ENCODE measurements at places on chromosomes 3 and 15.

- DNase-seq, result no peak
These were observed 32.1 kb upstream of the PCSK6 start for GRCh38 chr15:101521591-101521990.

DNA sequence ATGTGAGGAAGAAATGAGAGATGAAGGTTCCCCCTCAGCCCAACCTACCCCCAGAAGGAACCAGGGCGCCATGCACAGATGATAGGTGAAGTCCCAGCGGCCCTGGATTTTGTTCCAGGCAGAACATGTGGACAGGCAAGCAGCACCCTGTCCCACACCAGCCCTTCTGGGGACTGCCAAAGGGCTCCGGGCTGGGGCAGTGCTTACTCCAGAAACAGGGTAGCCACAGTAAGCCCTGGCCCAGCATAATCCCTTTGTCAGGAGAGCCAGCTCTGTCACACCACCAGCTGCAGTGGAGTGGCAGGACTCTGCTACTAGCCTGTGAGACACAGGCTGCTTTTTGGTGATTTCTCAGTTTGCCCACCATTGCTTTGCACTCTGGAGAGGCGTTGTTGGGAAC, 6.3 kb downstream of the FBXL22 start:
- DNase-seq, result no peak

DNA sequence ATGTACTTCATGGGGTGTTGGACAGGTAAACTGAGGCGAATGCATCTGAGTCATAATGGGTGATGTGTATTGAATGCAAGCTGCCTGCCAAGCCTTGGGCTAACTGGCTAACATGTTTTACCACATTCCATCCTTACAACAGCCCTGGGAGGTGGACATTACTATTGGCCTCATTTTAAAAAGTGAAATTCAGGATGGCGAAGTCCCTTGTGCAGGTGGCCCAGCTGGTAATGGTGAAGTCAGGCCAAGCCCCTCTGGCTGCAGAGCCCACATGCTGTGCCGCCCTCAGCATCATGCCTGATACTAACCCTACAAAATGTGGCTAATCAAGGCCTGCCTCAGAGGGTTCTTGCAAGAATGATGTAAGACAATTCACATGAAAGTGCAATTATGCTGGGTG, 60.0 kb upstream of the CHD2 start:
- no peak for DNase-seq

DNA sequence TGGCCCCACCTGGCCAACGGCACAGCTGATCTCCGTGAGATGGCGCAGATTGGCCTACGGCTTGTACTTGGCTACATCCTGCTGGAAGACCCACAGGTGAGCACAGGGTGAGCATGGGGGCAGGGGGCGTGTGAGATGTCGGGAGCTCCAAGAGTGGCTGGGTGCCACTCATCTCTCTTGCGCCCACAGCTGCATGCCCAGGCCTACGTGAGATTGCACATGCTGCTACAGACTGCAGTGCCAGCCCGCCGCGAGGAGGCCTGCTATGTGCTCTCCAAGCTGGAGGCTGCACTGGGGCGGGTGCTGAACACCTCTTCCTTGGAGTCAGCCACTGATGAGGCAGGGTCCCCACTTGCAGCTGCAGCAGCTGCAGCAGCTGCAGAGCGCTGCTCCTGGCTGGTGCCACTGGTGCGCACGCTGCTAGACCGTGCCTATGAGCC, 22.3 kb downstream of the NBEAL2 start:
- DNase-seq, result no peak

DNA sequence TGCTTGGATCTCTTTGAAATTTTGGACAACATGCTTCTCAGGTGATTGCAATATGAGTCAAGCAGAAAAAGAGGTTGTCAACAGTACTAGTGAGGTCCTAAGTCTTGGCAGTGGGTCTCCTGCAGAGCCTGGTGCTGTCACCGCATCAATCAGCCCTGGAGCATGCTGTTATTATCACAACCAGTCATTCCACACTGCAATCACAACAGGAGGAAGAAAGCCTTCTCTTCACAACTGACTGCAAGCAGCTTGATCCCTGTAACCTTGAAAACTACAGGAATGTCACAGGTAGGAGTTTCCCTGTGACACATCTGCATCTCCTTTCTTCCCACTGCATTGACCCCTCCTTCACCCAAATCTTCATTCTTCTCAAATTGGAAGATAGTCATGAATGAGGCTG, 451.1 kb upstream of the ATP11B start:
- no peak for DNase-seq

DNA sequence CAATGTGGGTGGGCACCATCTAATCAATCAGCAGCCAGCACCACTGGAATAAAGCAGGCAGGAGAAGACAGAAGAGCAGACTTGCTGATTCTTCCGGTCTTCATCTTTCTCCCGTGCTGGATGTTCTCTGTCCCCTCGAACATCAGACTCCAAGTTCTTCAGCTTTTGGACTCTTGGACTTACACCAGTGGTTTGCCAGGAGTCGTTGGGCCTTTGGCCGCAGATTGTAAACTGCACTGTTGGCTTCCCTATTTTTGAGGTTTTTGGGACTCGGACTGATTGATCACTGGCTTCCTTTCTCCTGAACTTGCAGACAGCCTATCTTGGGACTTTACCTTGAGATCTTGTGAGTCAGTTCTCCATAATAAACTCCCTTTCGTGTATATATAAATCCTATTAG, 292.8 kb downstream of the BCHE start:
- DNase-seq, result no peak
